Activated CD4-positive, alpha-beta T cell treated with anti-CD3 and anti-CD28 coated beads, Interleukin-2, amount 10 ng/mL, durations not matched to agents 7 days and 5 days (primary cell): ENCODE measurements at places on chromosomes 2 and 18. TPM values are rescaled to one million over a fixed set of nuclear protein-coding genes. Genes with fewer than 3 reads are reported as not detected.

The MOGAT1 gene
- not detected for total RNA-seq

The IL1F10 gene
- total RNA-seq: not detected

The CLIP4 gene
- total RNA-seq: 23.4 TPM

The MYO5B gene
- total RNA-seq: 0.12 TPM

The RPRM gene
- total RNA-seq: not detected

The MFSD2B gene
- not detected for total RNA-seq

The CHRND gene
- not detected for total RNA-seq

The SPEG gene
- 2.0 TPM for total RNA-seq

The CCDC93 gene
- 35.5 TPM for total RNA-seq

DNA sequence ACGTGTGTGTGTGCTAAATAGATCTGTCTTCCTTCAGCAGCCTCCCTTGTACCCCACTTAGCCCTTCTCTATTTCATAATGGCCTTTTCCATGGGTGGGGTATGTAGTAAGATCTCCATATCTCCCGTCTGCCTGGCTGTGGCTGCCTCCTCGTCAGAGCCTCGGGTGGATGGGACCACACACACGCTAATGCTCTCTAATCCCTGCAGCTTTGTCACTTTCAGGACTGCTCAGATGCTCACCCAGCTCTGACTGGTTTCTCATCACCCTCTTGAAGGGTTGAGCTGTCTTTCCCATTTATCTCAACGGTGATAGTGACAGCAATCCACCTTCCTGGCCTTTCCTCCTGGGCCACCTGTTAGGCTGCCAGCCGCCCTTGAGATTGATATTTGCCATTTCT is 95.3 kb downstream of the DCC start:
- DNase-seq: no peak

DNA sequence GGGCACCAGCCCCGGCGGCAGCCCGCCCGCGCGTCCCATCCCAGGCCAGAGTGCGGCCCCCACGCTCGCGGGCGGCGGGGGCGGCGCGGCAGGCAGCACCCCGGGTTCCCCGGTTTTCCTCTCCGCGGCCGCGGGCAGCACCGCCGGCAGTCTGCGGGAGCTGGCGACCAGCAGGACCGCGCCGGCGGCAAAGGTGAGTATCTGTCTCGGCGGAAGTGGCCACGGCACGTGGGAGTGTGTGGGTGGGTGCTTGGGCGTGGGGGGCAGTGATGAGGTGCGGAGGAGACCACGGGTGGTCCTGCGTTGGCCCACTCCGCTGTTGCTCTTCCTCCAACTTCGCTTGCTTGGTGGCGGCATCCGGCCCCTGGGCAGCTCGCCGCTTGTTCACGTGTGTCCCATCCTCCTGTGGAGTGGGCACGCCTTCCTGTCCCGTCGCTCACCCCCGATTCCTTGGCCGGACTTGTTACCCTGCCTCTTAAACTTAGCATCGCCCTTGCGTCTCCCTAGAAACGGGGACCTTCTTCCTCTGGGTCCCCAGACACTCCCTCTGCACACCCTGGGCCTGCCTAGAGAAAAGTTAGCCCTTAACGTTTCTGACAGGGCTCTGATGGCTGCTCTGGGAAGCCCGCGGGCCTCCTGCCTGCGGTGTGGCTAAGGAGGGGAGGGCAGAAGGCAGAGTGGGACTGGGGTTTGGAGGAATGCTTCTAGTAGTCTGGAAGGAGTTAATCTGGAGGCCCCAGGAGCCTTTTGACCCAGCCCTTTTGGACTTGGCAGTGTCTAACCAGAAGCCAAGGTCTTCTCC is 1.1 kb downstream of the SH3RF3 start:
- DNase-seq: no peak

DNA sequence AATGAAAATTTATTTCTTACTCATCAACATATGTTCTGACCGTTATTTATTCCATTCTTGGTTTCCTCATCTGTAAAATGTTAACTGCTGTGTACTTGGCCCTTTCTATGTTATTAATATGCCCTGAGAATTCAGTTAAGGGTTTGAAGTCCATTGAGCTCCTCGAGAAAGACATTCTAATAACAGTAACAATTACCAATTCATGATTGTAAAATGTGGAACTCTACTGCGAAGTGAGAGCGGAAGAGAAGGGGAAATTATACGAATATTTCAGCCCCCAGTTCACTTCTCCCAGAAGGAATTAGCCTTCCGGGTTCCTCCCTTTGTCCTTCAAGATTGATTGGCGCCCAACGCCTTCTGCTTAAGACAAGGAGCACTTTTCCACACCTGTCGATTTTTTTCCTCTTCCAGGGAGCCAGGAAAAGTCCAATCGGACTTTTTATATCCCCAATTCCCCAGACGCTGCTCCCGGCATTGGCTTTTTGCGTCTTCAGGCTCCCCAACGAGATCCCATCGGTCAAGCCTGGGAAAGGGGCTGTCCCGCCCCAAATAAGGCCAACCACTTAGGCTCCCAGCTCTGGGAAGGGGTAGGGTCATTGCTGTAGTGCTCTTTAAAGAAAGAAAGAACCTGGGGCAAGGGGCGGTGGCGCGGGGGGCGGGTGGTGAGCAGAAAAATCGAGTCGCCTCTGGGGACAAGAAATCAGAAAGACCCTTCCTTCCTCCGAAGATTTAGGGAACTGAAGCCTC is 1.6 kb downstream of the DSC2 start:
- DNase-seq: no peak

DNA sequence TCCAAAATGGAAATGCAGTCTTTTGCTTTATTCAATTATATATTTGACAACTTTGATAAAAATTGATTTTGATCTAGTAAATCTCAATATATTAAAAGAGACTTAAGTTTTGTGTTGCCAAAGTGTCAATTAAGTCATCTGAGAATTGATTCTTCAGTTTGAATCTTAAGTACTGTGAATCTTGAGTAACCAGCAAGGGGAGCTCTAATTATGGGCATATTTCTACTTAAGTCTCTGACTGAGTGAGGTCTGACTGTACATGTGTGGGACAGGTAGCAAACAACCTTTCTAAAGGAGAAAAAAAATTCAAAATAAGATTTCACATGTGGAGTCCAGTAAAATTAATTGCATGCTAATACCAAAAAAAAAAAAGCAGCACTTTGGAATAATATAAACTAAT is 503.7 kb upstream of the SLC8A1 start:
- DNase-seq: no peak

DNA sequence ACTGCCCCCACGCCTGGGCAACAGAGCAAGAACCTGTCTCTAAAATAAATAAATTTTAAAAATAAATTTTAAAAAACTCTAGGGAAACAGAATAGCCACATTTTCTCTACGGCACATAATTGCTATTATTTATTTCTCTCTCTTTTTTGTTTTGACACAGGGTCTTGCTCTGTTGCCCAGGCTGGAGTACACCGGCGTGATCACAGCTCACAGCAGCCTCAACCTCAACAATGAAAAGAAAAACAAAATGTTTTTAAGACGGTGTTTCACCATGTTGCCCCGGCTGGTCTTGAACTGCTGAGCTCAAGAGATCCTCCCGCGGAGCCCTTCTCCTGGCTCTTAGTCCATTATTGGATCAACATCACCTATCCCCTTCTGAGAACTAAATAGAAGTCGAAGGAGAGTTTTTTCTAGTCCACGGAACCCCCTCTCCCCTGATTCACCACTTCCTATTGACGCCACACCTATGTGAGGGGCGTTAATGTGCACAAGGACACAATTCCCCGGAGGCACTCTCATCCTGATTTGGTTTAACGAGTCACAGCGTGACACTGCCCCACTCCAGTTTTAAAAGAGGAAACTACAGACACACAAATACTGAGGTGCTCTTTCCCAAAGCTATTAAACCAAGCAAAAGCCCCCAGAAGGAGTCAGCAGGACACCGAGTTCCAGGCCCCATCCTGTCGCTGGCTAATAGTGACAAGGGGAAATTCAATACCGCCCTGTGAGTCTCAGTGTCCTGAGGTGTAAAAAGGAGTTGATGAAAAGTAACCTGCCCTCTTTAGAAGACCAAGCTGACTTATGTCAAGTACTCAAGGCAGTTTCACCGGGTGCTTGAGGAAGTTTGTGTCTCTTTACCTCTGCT is 1.1 kb downstream of the NPC1 start:
- peak; percentile 12 for DNase-seq

- DNase-seq: no peak
These were observed 191.2 kb downstream of the METTL4 start for GRCh38 chr18:2380101-2380500.

DNA sequence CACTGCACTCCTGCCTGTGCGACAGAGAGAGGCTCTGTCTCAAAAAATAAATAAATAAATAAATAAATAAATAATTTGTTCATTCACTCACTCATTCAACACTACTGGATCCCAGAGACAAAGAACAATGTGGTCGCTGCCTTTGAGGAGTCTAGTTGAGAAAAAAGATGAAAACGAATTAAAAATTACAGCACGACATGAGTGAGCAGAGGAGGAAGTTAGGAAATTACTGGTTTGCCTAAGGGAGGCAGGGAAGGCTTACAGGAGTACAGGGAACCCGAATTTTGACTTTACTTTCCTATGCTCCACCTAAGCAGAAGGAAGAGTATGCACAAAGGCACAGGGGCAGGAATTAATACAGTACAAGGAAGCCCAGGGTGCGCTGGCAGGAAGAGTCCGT is 4.2 kb upstream of the KCMF1 start:
- no peak for DNase-seq

GRCh38 chr18:63095768-63096167 is 223.8 kb downstream of the BCL2 start:
- DNase-seq: no peak

GRCh38 chr2:239008004-239008403 is 160.1 kb downstream of the TWIST2 start:
- no peak for DNase-seq

DNA sequence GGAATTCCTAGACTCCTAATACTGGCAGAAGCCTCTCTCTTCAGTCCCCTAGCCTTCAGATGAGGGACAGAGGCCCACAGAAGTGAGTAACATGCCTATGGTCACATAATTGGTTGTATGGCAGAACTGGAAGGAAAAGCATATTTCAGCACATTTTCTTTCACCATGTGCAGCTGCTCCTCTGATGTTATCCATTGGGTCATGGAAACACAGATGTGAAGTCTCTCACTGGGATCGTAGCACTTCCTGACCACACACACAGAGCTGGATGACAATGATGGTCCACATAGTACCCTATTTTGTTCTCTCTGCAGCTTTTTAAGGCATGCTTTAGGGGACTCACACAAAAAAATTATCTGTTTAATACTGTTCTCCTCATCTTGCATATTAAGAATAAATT is 24.5 kb downstream of the MYO3B start:
- no peak for DNase-seq

- DNase-seq: no peak
These were observed 1118.7 kb downstream of the SUCLG1 start for GRCh38 chr2:83340424-83340823.

GRCh38 chr2:205747829-205748386 is 65.6 kb downstream of the NRP2 start:
- DNase-seq: no peak

GRCh38 chr2:190579058-190579410 is 44.5 kb upstream of the NEMP2 start:
- DNase-seq: no peak

DNA sequence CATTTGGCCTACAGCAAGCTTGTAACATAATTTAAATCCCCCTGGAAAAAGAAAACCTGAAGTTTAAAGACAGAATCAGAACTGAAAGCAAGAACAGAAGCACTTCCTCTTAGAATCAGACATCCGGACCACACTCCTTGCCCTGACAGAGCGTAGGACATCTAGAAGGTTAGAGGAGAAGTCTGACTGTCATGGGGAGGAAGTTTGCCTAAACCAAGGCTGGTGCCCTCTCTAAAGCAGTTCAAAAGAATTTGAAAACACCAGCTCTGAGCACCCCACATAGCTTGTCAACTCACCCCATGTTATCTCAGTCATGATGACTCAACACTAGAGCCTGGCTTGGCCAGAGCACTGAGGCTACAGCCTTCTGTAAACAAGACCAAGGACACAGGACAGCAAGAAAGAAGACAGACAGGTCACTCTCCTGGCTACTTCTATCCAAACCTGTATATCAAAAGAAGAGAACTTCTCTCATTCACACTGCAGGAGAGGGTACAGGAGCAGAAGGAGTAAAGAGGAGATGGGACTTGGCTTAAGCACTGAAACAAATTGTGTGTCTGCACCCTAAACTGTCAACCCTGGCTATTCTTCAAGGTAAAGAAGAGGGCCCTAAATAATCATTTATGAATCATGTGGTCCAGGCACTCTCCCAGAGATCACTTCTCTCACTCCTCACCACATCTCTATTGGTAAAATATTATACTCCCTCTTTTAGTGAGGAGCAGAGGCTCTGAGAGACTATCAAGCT is 198.6 kb downstream of the MEMO1 start:
- DNase-seq: peak; percentile 52

DNA sequence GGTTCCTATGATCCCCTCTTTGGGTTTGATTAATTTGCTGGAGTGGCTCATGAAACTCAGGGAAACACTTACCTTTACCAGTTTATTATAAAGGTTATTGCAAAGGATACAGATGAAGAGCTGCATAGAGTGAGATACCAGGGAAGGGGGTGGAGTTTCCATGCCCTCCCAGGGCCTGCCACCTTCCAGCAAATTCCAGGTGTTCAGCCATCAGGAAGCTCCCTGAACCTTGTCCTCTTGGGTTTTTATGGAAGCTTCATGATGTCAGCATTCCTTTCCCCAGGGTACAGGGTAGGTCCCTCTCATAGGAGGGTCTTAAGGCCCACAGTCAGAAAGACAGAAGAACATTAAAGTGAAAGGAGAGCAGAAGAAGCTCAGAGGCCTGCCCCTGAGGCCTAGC is 123.9 kb upstream of the DCC start:
- DNase-seq: no peak

DNA sequence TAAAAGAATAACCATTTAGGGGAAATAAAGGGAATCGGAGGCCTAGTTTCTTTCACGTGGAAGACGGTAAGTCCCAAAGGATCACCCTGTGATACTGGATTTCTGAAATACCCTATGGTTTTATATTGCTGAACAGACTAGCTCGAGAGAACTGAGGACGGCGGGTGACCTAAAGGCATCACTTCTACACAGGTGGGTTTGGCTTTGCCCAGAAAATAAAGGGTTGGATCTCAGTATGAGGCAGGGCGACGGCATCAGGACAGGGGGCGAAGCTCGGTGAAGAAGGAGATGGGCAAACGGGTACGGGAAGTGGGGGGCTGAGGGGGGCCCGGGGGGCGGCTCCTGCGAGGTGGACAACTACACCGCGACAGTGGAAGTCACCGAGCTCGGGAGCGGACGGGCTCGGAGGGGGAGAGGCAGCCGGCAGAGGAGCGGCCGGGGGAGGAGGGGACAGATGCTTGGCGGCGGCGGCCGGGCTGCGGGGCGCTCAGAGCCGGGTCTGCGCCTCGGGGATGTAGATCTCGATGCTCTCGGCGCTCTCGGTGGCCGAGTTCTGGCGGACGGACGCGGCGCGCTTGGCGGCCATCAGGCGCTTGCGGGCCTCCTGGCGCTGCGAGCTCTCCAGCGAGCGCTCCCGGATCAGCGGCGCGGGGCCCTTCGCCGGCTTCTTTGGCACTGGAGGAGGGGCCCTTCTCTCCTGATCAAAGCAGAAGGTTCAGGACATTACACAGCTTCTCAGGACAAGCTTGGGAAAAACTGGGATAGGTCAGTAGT is 48.9 kb downstream of the TGIF1 start:
- no peak for DNase-seq

DNA sequence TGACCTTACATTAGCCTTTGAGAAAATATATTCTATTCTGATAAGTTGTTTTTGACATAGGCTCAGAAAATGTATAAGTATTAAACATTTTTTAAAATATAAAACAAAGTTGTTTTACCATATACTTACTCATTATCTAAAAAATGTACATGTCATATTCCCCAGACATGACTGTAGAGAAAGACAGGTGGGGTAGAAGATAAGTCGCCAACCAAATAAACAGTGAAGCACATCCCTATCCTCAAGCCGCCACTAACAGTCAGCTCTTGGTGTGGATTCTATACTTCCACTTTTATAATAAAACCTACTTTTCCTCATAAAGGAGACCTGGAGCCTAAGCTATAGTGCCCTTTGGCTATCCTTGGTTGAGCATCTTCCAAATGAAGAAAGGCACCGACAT is 26.4 kb downstream of the GDF7 start:
- no peak for DNase-seq
